ENCODE measurements at places on chromosomes 12 and 14. TPM values are rescaled to one million over a fixed set of nuclear protein-coding genes. Genes with fewer than 3 reads are reported as not detected.

- DNase-seq: no peak
- no peaks in the 10 kb centered on the region for H3K36me3 ChIP-seq
- peak overlapping the region; percentile 40 for H3K27ac ChIP-seq
- H3K4me1 ChIP-seq: peaks cover 95% of the 10 kb centered on the region
- H3K27me3 ChIP-seq: no peaks in the 10 kb centered on the region
Measured at GRCh38 chr12:2345902-2346301, 293.1 kb downstream of the CACNA1C start.

DNA sequence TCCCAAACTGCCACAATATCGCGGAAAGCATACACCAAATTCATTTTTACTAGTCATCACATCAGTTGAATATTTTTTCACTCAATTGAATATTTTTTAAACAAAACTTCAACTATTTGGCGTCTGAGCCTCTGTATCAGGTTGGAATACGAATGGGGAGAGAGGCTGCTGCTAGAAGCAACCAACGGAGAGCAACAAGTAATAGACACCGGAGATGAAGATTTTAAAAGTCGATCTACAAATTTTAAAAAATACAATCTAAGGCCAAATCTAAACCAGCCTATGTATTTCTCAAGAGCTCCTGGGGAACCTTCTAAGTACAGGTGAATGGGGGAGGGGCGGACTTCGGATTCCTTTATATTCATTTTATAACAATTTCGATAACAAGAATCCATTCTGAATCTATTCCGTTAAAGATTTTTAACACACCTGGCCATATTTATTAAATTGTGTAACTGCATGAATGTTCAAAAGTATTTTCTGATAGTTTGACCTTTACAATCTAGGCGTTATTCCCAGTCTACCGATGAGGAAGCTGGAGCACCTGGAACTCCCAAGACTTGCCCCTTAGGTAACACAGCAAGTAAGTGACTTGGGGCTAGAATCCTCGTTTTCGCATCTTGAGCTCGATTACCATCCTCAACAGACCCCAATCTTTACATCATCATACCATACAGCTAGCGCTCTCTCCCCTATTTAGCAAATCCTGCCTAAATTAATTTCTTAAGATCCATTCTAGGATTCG is 1.2 kb downstream of the GNPNAT1 start:
- no peaks in the 10 kb centered on the region for H3K36me3 ChIP-seq
- H3K4me1 ChIP-seq: peaks cover 34% of the 10 kb centered on the region
- H3K27ac ChIP-seq: peak overlapping the region; percentile 92
- no peaks in the 10 kb centered on the region for H3K27me3 ChIP-seq

PLA2G1B gene
- total RNA-seq: not detected

- no peaks in the 10 kb centered on the region for H3K36me3 ChIP-seq
- no peak for DNase-seq
- peak overlapping the region; percentile 65 for H3K4me3 ChIP-seq
Measured at GRCh38 chr12:121590476-121591143, 9.8 kb upstream of the KDM2B start.

TMEM106C gene
- total RNA-seq: 48.1 TPM

DNA sequence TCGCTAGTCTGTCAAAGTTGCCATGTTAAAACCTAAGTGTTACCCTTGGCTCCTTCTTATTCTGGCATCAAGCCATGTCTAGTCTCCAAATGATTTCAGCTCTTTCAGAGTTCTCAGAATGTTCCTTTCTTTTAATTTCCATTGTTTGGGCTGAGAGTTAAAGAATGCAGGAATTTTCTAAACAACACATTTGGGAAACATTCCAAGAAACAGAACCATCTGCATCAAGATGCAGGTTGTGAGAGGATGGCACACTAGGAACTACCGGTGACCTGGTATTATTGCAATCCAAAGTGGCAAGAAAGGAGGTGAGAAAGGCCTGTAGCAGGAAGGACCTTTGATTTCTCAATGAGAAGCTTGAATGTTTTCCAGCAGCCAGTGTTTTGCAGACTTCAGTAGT is 30.1 kb downstream of the SLC35F4 start:
- no peak overlapping the region for H3K4me3 ChIP-seq
- H3K27me3 ChIP-seq: peaks cover 5% of the 10 kb centered on the region
- H3K4me1 ChIP-seq: no peaks in the 10 kb centered on the region
- no peak overlapping the region for H3K27ac ChIP-seq
- no peak for DNase-seq

GRCh38 chr14:102437997-102438915 is 71.3 kb downstream of the ANKRD9 start:
- peak overlapping the region; percentile 41 for H3K4me3 ChIP-seq
- H3K27me3 ChIP-seq: no peaks in the 10 kb centered on the region
- peaks cover 10% of the 10 kb centered on the region for H3K4me1 ChIP-seq
- H3K27ac ChIP-seq: no peak overlapping the region
- peak; percentile 87 for DNase-seq

DNA sequence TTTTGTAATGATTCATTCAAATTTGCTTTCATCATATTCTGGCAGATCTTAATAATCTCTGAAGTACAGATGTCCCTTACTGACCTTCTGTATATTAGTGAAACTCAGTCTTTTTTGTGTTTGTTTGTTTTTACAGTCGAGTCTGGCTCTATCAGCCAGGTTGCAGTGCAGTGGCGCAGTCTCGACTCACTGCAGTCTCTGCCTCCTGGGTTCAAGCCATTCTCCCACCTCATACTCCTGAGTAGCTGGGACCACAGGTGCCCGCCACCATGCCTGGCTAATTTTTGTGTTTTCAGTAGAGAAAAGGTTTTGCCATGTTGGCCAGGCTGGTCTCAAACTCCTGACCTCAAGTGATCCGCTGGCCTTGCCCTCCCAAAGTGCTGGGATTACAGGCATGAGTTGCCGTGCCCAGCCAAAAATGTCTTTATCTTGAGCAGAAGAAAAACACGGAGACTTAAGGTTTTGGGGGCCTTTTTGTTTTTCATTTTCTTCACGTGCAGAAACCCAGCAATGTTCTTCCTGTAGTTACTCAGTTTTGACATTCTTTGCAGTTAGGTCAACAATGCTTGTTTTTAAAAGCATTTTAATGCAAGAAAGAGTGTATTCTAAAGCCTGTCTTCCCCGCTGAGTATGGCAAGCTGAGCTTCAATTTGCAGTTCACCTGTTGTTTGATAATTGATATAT is 79.5 kb downstream of the FAR2 start:
- no peak overlapping the region for H3K4me3 ChIP-seq
- H3K27me3 ChIP-seq: no peaks in the 10 kb centered on the region
- no peak for DNase-seq

GRCh38 chr12:69513297-69513696 is 43.1 kb downstream of the FRS2 start:
- no peak for DNase-seq
- H3K4me3 ChIP-seq: no peak overlapping the region
- H3K36me3 ChIP-seq: no peaks in the 10 kb centered on the region
- H3K27me3 ChIP-seq: no peaks in the 10 kb centered on the region

B4GALNT3 gene
- 43.4 TPM for total RNA-seq

TBX5 gene
- total RNA-seq: 75.1 TPM

TAC3 gene
- total RNA-seq: not detected

SLC22A17 gene
- total RNA-seq: 9.7 TPM

LRRIQ1 gene
- total RNA-seq: 0.22 TPM

DNA sequence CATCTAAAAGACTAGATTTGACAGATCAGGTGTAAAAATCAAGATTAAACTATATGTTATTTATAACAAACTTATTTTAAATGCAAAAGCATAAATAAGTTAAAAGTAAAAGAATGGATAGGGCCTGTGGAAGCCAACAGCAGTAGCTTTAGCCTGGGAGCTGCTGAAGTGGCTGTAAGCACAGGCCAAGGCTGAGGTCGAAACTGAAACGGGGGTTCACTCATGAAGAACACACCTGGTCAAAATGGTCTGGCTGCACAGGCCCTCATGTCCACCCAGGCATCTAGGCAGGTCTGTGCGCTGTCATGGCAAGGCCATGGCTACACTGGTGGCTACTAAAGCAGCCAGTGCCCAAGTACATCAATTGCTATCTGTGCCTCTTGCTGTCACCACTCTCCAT is 23.1 kb downstream of the CATSPERB start:
- no peak overlapping the region for H3K27ac ChIP-seq
- DNase-seq: no peak
- no peaks in the 10 kb centered on the region for H3K36me3 ChIP-seq
- H3K27me3 ChIP-seq: no peaks in the 10 kb centered on the region
- no peak overlapping the region for H3K4me3 ChIP-seq
- no peaks in the 10 kb centered on the region for H3K4me1 ChIP-seq

- no peaks in the 10 kb centered on the region for H3K4me1 ChIP-seq
- no peak overlapping the region for H3K4me3 ChIP-seq
- H3K27me3 ChIP-seq: peaks cover 31% of the 10 kb centered on the region
Measured at GRCh38 chr12:109639151-109639872, 65.7 kb downstream of the MVK start.

GRCh38 chr12:76206039-76206676 is 121.7 kb upstream of the NAP1L1 start:
- peaks cover 5% of the 10 kb centered on the region for H3K27me3 ChIP-seq
- DNase-seq: no peak
- no peak overlapping the region for H3K4me3 ChIP-seq
- H3K4me1 ChIP-seq: no peaks in the 10 kb centered on the region

DNA sequence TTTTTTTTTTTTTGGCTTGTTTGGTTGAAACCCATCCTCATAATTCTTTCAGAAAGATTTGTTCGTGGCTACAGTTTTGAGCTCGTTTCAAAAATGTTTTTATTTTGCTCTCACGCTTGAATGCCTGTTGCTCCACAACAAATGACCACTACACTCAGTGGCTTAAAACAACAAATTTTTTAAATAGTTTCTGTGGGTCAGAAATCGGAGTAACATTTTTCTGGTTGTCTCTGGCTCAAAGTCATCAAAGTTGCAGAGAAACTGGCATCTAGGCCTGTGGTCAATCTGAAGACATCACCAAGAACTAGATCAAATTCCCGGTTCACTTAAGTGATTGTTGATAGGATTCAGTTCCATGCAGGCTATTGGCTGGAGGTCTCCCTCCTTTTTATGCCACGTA is 560.0 kb downstream of the SNAPC1 start:
- no peak overlapping the region for H3K4me3 ChIP-seq
- H3K4me1 ChIP-seq: no peaks in the 10 kb centered on the region
- no peak overlapping the region for H3K27ac ChIP-seq
- H3K27me3 ChIP-seq: no peaks in the 10 kb centered on the region
- no peaks in the 10 kb centered on the region for H3K36me3 ChIP-seq
- no peak for DNase-seq

GRCh38 chr12:47267571-47267970 is 187.8 kb upstream of the AMIGO2 start:
- H3K27ac ChIP-seq: no peak overlapping the region
- no peaks in the 10 kb centered on the region for H3K36me3 ChIP-seq
- H3K4me1 ChIP-seq: no peaks in the 10 kb centered on the region

- no peaks in the 10 kb centered on the region for H3K4me1 ChIP-seq
- no peaks in the 10 kb centered on the region for H3K27me3 ChIP-seq
- no peak for DNase-seq
- no peak overlapping the region for H3K27ac ChIP-seq
Measured at GRCh38 chr14:26415618-26416123, 182.2 kb downstream of the NOVA1 start.

DNA sequence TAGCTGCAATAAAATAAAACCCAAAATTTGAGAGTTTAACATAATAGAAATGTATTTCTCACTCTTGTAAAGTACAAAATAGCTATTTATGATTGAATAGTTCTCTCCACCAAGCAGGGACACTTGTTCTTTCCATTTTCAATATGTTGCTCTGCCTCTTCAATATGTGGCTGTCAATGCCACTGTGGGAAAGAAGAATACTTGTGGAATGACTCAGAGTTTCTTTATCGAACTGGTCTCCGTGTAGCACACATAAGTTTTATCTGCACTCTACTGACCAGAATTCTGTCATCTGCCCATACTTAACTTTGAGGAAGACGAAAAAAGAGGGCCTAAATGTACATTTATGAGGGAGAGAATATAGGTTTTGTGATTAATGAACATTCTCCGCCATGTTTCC is 256.9 kb downstream of the ATXN7L3B start:
- no peaks in the 10 kb centered on the region for H3K27me3 ChIP-seq
- no peak overlapping the region for H3K4me3 ChIP-seq
- H3K36me3 ChIP-seq: no peaks in the 10 kb centered on the region
- no peaks in the 10 kb centered on the region for H3K4me1 ChIP-seq

POTEG gene
- total RNA-seq: not detected

GRCh38 chr12:131896080-131896810 is 1.8 kb downstream of the ULK1 start:
- peaks cover 19% of the 10 kb centered on the region for H3K36me3 ChIP-seq
- H3K4me1 ChIP-seq: peaks cover 61% of the 10 kb centered on the region
- DNase-seq: peak; percentile 92
- H3K27me3 ChIP-seq: no peaks in the 10 kb centered on the region
- H3K27ac ChIP-seq: peak overlapping the region; percentile 99

Data from left ventricle myocardium inferior (tissue), 1 donor.